ENCODE measurements at places on chromosomes 2 and 18.

DNA sequence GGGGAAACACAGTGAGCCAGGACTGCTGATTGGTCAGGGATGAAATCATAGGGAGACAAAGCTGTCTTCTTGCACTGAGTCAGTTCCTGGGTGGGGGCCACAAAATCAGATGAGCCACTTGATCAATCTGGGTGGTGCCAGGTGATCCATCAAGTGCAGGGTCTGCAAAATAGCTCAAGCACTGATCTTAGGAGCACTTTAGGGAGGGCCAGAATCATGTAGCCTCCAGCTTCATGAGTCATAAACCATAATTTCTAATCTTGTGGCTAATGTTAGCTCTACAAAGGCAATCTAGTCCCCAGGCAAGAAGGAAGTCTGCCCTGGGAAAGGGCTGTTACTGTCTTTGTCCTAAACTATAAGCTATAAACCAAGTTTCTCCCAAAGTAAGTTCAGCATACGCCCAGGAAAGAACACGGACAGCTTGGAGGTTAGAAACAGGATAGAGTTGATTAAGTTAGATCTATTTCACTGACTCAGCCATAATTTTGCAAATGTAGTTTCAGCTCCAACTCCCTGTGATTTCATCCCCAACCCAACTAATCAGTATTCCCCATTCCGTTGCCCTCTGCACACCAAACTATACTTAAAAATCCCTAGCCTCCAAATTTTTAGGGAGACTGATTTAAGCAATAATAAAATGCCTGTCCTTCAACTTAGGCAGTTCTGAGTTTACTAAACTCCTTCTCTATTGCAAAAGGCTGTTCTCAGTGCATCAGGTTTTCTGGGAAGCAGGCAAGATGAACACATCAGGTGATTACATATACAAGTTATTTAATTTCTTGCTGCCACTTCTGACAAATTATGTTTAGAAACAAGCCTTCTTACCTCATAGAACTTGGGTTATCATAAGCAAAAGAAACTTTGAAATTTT is 226.9 kb upstream of the SPOPL start:
- DNase-seq = no peak

DNA sequence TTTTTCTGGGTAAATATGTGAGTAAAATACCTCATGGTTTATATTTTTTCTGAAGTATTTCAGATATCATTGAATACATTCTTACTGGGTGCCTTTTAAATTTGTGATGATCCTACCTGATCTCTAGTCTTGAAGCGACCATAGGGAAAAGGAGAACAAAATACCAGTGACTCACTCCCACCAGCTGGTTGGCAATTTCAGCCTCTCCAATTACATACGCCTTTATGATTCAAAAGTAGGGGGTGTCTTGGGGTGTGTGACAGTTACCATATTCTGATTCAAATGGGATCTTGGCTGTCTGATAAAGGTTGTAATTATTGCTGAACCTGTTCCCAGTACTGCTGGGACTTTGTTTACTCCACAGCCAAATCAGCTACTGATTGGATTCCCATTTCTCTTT is 175.9 kb upstream of the NXPH2 start:
- DNase-seq = no peak

DNA sequence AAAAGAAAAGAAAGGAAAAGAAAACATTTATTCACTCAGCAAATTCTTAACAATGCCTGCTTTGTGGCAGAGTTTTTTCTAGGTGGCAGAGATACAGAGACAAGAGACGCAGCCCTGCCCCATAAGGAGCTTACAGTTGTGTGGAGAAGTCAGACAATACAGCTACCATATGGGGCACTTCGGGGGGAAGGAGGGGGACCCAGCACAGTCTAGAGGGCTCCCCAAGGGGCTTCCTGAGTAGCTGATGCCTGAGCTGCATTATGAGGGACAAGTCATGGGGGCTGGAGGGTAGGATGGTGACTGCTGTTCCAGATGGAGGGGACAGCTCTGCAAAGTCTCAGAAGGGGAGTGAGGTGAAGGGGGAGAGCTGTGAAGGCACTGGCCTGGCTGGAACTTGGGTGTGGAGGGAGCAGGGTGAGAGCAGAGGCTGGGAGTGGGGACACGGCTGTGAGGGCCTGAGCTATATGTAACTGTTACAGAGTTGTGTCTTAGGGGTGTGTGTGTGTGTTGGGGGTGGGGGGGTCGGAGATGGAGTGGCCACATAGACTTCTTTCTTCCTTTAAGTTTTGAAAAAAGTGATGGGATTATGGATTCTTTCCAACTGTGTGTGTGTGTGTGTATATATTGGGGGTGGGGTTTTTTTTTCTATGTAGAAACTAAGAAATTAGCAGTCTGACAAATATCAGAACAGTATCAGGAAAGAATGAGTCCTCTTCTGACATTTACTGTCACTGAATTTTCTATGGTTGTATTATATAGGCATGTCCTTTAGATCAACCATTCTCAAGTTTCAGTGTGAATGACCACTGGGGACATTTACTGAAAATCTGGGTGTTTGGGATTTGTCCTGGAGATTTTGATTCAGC is 66.0 kb upstream of the HAAO start:
- no peak for DNase-seq

DNA sequence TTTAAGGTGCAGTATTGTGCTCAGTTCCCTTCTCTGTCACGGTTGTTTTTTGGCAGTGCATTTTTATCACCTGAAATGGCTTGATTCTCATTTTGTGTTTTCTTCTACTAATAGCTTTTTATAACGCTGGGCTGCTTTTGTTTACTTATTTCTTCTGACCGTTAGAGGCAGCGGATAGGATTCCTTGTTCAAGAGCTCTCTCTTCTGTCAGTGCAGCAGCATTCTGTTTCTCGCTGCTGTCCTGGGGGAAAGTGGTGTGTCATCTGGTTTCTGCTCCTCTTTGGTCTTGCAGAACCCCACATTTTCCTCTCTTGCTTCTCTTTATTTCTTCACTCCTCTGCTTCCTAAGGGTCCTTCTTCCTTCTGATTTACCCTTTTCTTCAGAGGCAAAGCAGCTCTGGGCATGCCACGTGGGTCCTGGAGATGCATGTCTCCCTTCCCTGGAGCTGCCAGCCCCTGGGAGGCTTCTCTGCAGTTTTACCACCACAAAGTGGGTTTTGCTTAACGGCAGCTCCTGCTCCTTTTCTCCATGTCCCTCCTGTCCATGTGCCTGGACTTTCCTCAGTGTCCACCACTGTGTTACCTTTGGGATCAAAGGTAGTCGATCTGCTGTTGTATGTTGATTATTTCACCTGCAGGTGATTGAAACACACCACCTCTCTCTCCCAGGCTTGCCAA is 47.3 kb upstream of the SNTG2 start:
- DNase-seq = no peak

GRCh38 chr2:67783026-67783425 is 279.8 kb downstream of the C1D start:
- no peak for DNase-seq

- no peak for DNase-seq
Measured at GRCh38 chr2:117704818-117705217, 109.7 kb upstream of the DDX18 start.

- DNase-seq = no peak
Measured at GRCh38 chr2:24872344-24873115, 47.5 kb downstream of the ADCY3 start.

DNA sequence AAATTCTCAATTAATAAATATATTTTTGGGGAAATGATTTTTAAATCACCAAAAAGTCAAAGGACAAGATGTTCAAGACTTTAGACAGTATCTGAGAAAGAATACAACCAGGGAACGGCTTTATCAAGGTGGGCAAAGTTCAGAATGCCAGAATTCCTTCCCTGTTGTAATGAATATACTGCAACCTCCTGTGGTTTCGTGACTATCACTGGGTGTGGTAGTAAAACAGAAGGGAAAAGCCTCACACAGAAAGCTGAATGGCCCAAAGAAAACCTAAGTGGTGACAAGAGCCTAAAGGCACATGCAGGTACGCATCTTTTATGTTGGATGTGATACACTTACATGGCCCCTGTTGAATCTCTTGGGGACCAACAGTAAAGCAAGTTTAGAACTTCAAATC is 37.1 kb downstream of the MBD2 start:
- no peak for DNase-seq

- DNase-seq = no peak
Measured at GRCh38 chr2:39108377-39108776, 12.5 kb downstream of the SOS1 start.

GRCh38 chr2:152415231-152415642 is 80.3 kb downstream of the FMNL2 start:
- no peak for DNase-seq

GRCh38 chr2:62208758-62209114 is 12.8 kb downstream of the B3GNT2 start:
- no peak for DNase-seq

GRCh38 chr2:126645211-126645618 is 10.7 kb upstream of the GYPC start:
- no peak for DNase-seq

DNA sequence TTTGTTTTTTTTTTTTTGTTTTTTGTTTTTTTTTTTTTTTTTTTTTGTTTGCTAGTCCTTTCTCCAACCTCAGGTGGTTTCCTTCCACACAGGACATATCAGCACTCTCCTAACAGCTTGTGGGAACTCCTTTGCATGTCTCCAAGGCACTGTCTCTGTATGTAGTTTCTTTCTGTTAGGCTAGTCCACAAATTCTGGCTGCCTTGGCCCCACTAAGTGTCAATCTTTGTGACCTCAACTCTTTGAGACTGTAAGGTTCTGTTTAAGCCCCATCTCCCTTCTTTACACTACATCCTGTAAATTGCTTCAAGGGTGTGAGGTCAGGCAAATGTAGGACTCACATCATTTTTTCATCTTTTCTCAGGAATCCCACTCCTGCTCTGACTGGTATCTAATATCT is 85.1 kb downstream of the NCOA1 start:
- DNase-seq = no peak

- no peak for DNase-seq
Measured at GRCh38 chr2:124649001-124649400, 623.9 kb downstream of the CNTNAP5 start.

DNA sequence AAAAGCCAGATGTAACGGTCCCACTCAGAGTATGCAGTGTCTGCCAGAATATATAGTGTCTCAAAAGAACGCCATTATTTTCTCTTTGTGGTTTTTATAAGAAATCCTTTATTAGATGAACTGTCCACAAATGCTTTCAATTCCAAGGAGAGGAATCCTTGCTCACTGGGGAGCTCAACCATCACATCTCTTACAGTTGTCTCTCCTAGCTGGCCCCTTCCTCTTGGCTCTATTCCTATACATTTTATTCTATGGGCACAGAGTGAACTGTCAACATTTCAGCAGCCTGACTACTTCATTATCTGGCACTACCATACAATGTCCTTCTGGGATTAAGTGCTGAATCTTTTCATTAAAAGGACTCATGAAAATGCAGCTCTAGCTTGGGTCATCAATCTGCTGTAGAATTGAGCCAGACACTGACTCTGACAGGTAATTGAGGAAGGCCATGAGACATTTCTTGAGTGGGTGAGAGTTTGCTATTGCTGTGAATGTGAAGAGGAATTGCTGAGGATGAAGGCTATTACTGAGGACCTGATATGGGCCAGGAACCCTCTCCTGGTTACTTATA is 96.5 kb upstream of the THOC1 start:
- no peak for DNase-seq

GRCh38 chr18:66124394-66124793 is 373.6 kb downstream of the CDH7 start:
- no peak for DNase-seq

- no peak for DNase-seq
Measured at GRCh38 chr2:98705333-98705617, 25.7 kb downstream of the MGAT4A start.

GRCh38 chr2:41899189-41899588 is 148.6 kb upstream of the PKDCC start:
- DNase-seq = no peak

DNA sequence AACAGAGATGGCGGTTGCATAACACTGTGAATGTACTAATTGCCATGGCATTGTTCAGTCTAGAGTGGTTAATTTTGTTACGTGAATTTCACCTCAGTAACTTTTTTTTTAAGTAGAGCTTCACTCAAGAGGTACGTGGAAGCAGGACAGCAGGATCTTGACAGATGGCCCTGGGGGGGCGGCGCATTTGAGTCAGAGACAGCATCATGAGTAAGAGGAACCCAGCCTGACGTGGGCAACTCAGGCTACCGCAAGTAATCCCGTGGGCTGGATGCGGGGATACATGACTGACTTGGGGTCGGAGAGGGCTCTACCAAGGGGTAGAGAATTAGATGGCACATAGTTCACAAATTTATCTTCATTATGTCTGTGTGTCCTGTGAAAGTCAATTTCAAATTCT is 38.1 kb upstream of the DAPL1 start:
- DNase-seq = no peak

- no peak for DNase-seq
Measured at GRCh38 chr18:75581336-75582131, 154.0 kb upstream of the SMIM21 start.

GRCh38 chr2:164595031-164595430 is 26.3 kb downstream of the GRB14 start:
- no peak for DNase-seq

All from D721Med (cell line).